RWPE2 (cell line): ENCODE measurements at places on chromosomes 3 and 15.

- DNase-seq: no peak
These were observed 97.8 kb downstream of the CLDN1 start for GRCh38 chr3:190224456-190224855.

DNA sequence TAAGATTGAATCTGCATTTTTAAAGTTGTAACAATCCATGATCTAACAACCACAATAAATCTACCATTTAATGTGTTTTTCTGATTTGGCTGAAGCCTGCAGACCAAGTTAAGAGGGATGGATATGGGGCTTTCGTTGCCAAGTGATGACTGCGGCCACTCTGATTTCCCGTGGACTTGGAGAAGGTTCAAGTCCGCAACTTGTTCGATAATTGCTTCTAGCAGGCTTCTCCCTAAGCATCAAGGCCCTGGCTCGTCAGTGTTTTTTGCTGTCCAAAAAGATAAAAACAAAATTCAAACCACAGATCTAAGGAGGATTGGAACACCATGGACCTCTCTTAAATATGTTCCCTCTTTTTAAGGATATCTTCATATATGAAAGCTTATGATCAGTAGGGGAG is 256.6 kb downstream of the CNTN3 start:
- DNase-seq: no peak

DNA sequence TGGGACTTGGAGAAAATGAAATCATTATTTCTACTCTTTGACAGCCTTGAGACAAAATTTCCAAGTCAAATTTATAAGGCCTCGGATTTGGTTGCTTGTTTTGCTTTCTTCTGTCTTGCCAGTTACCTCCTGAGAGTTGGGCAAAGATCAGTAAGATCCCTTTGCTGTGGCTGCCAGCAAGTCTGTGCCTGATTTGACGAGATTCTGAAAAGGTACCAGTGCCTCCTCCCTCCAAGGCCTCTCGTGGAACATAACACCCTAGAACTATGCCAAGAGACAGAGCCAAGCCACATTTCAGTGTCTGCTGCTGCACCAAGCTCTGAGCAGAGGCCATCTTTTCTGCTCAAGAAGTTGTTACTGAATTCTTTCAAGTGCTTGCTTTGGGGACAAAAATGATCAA is 61.0 kb downstream of the GTPBP8 start:
- DNase-seq: no peak

GRCh38 chr3:126496894-126497850 is 20.4 kb downstream of the UROC1 start:
- no peak for DNase-seq

DNA sequence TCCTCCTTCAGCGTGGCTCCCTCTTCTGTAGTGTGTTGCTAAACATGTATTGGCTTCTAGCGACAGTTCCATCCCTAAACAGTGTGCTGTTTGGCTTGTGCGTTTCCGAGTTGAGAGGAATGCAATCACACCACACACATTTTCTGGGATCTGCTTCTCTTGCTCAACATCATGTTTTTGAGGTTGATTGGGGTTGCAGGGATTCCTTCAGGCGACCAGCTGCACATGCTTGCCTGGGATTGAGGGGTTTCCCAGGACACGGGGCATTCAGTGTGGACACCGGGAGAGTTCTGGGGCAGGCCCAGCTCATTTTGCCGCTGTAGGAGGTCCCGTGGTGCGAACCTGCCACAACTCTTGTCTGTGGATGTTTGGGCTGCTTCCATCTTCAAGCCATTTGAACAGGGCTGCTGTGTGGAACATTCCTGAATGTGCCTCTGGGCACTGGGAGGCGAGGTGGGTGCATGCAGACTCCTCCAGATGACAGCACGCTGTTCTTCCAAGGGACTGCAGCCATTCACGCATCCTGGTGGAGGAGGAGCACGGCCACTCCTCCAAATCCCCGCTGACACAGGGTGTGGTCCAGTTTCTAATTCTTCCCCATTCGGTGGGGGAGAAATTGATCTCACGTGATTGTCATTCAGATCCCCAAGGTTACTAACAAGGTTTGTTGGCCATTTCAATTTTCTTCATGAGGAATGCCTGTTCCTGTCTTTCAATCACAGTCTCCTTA is 82.8 kb downstream of the PLXNA1 start:
- DNase-seq: peak; percentile 27

GRCh38 chr15:48966595-48967301 is 3.0 kb upstream of the SHC4 start:
- no peak for DNase-seq

- peak; percentile 93 for DNase-seq
These were observed 20.4 kb downstream of the ISG20 start for GRCh38 chr15:88658972-88659931.

GRCh38 chr3:112247900-112248299 is 46.1 kb downstream of the SLC9C1 start:
- no peak for DNase-seq

DNA sequence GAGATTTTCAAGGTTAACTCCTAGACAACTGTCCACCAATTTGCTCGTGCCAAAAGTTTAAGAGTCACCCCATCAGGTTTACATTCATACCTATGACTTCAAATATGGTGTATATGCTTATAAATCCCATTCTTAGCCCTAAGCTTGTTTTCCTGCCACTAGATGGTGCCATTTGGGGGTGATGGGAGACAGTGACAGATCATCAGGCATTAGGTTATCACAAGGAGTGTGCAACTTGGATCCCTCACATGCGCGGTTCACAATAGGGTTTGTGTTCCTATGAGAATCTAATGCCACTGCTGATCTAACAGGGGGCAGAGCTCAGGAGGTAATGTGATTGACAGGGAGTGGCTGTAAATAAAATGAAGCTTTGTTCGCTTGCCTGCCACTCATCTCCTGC is 182.7 kb downstream of the CNTN6 start:
- DNase-seq: no peak

DNA sequence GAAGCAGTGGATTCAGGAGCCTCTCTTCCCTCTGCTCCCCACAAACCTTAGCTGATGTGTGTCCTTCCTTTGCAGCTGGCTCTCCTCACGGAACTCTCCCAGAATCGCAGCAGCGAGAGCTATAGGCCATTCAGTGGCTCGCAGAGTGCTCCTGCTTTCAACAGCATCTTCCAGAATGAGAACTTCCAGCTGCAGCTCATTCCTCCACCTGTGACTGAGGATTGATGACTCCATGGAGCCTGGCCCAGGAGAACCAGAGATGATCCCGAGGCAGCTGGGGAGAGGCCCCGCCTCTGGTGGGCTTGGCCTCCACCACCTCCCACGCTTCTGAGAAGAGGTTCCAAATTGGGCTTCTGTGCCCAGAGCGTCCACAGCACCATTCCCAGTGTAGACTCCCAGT is 101.1 kb downstream of the C3orf70 start:
- DNase-seq: no peak

DNA sequence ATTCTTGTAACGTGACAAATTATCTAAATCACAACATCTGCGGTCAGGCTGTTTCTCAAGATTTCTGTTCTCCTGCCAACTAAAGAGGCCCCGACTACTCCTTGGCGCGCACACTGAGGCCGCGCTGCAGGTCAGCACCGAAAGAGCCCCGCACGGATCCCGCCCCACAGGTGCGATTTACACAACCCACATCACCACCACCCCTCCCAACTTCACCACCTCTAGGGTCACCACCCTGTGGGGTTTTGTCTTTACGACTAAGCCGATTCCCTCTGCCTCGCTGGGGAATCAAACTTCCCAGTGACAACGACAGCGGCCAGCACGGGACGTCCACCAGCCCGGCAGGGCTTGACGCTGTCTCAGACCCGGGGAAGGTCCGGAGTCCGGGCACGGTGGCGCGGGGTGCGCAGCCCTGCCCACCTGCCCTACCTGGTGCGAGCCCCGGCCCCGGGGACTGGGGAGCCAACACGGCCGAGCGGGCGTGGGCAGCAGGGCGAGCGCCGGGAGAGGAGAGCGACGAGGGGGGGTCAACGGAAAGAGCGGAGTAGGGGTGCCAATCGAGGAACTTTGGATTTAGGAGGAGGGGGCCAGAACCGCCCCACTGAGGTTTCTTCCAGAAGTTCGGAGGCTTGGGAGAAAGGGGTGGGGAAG is 764 bp downstream of the UACA start:
- no peak for DNase-seq

- no peak for DNase-seq
These were observed 65.5 kb downstream of the KAT2B start for GRCh38 chr3:20105513-20106280.

GRCh38 chr3:134873789-134874188 is 78.7 kb downstream of the EPHB1 start:
- no peak for DNase-seq

GRCh38 chr3:18791182-18791581 is 357.1 kb upstream of the KCNH8 start:
- DNase-seq: no peak

GRCh38 chr3:52558436-52558835 is 22.0 kb downstream of the UQCC5 start:
- DNase-seq: no peak
